Stimulated activated CD8-positive, alpha-beta memory T cell treated with anti-CD3 and anti-CD28 coated beads, Interleukin-7, amount 100 ng/mL, for 4 hours (primary cell): ENCODE measurements at places on chromosomes 16 and 17.

GRCh38 chr17:61496957-61497653 lies 44.9 kb downstream of the TBX4 start:
- no peak for DNase-seq

DNA sequence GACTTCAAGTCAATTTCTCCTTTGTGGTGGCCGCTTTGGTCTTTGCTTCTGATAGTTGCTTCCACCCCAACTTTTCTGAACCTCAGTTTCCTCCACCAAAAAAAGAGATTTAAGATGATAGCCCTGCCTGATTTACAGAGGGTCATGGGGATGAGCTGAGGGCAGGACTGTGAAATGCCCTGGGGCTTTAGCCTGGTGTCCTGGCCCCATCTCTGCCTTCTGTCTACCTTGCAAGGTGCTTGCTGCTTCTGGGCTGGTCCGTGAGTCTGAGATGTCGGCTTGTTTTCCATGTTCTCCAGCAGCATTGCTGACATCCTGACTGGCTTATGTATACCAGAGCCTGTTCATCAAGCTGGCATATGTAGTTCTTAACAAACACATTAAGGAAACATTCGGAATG lies 191.9 kb upstream of the MPHOSPH6 start:
- no peak for DNase-seq

GRCh38 chr17:61731330-61731729 lies 132.0 kb downstream of the BRIP1 start:
- no peak for DNase-seq

- DNase-seq: no peak
Measured at GRCh38 chr17:73750975-73751374, 106.7 kb upstream of the SDK2 start.

GRCh38 chr16:65481956-65482355 lies 360.1 kb upstream of the CDH11 start:
- no peak for DNase-seq

DNA sequence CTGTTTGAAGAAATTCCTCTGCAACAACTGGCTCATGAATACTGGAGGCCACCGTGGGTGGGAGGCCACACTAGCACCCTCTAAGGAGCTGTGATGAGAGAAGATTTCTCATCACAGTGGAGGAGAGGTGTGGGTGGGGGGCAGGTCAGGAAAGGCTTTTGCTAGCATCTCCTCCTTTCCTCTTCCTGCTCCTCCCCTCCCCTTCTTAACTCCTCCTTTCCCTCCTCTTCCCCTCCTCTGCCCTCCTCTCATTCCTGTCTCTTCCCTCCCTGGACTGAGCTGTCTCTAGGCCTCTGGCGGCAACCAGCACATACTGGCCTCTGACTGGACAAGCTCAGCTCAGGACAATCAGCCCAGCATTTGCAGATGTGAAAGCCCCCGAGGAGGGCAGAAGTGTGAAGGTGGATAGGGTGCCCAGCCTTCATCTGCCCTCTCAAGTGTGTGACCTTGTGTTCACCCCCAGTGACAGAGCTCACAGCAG lies 19.0 kb upstream of the LHX1 start:
- DNase-seq: no peak
